GM19239 (cell line): ENCODE measurements at places on chromosomes 5 and 9.

- DNase-seq = no peak
Observed at GRCh38 chr5:64918083-64918482, 149.4 kb downstream of the CWC27 start.

DNA sequence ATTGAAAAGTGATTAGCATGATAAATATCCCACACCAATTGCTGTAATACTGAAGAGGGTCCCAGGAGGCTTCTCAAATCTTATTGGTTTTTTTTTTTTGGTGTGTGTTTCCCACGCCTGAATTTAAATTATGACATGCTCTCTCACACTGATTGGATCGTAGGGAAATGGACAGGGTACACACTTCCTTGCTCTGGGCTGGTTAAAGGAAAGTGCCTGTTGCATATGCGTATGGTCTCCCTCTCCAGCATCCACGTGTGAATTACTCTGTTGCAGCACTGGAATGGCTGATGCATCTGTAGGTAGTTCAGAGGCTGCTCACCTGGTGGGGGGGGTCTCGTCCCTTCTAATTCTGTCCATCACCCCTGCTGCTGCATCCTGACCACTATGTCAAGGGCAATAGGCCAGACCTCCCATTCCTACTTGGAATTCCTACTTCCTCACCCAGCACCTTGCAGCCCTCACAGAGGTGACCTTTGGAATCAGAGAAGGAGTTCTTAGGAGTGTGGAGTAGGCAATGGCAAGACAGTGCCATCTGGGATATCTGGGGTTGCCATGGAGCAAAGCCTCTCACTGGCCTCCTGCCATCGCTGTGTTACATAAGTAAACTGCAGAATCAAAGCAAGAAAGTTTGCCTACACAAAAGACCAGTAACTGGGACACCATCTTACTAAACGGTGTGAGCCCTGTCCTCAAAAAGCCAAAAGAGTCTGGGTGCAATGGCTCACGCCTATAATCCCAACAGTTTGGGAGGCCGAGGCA is 71.4 kb upstream of the FBXW11 start:
- DNase-seq = no peak

GRCh38 chr5:58451732-58452565 is 7.9 kb downstream of the PLK2 start:
- DNase-seq = no peak

GRCh38 chr5:170355601-170356098 is 33.5 kb downstream of the KCNMB1 start:
- no peak for DNase-seq

GRCh38 chr9:127537792-127538191 is 74.3 kb upstream of the STXBP1 start:
- DNase-seq = no peak

- no peak for DNase-seq
Observed at GRCh38 chr5:151199581-151200185, 24.2 kb downstream of the CCDC69 start.

DNA sequence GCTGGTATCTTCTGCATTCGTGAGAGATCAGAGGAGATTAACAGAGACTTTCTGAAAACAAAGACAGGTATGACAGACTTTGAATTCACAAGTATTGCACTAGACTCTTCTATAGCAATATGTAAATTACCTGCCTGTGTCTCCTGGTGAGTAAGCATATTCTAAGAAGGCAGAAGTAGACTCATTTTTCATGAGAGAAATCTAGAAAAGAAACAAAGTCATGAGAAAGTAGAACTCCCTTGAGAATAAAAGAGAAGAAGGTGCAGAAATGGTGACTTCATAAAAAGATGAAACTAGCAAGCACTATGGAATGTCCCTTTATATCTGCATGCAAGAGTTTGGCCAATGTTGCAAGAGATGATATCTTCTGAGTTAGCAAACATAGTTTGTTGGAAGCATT is 419.8 kb downstream of the DMRT2 start:
- no peak for DNase-seq

GRCh38 chr9:112075009-112075378 is 100.1 kb downstream of the SUSD1 start:
- DNase-seq = no peak

- DNase-seq = no peak
Observed at GRCh38 chr5:107388141-107388861, 282.4 kb downstream of the EFNA5 start.

DNA sequence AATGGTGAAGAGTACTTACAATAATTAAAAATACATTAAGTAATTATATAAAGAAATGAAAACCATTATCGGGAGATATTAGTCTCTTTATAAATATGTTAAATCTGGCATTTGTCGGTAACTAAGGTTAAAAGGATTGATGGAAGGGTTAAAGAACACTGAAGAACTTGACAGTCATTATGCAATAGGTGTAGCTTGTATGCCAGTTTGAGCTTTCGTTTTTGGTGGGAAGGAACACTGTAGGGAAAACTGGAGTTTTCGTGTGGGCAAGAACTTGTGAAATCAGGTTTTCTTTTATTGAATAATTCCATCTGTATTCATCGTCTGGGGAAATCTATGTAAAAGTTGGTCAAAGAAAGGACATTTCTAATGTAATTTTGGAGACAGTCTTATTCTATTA is 142.3 kb downstream of the DMRTA1 start:
- no peak for DNase-seq

DNA sequence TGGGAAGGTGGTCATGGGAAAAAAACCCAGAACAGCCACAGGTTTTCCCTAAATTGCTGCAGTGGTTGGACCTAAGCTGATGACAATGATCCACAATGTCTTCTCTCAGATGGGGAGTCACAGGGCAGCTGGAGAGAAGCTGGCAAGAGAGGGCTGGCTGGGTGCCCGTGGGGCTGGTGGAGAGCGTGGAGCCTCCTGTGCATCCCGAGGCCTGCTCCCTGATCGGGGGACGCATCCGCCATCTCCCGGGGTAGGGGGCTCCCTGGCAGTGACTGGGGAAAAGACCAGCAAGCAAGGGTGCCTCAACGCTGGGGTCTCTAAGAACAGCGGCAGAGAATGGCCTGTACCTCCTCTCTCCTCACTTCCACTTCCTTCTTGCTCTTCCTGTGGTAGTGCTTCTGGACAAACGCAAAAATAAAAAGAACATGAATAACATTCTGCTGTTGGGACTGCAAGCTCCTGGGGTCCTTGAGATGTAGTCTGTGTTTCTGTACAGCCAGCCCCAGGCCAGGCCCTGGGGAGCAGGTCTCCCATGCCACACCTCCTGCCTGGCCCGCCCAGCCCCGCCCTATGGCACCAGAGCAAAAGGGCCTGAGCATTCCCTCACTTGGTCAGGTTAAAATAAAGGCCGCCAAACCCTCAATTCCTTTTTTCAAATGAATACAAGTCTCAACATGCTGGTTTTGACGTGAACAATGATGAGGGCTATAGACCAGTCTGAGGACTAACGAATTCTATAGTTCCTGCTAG is 7.0 kb upstream of the MRNIP start:
- no peak for DNase-seq

GRCh38 chr9:75418518-75418917 is 330.2 kb downstream of the OSTF1 start:
- no peak for DNase-seq
